ENCODE measurements at places on chromosomes 6 and 20. TPM values are rescaled to one million over a fixed set of nuclear protein-coding genes. Genes with fewer than 3 reads are reported as not detected.

The TRAPPC3L gene
- 0.53 TPM for polyA plus RNA-seq

The LGSN gene
- polyA plus RNA-seq: 1.4 TPM

The UBE2C gene
- 84.4 TPM for polyA plus RNA-seq

The BNIP5 gene
- 0.17 TPM for polyA plus RNA-seq

DNA sequence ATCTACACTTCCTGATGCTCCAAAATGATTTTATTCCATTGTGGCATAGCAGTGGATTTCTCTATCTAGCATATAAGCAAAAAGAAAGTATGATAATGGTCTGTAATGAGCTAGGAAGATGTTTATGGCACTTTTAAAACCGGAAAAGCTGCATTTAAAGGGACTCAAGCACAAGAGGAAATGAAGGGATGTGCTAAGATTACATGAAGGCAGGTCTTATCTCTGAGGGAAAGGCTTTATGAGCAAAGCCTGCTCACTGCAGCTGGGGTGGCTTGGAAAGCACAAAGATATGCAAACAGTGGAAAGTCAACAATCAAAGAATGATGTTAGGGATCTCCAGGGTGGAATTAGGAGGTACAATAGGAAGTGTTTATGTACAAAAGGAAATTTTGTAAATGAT is 138.2 kb downstream of the TENT5A start:
- DNase-seq: no peak

DNA sequence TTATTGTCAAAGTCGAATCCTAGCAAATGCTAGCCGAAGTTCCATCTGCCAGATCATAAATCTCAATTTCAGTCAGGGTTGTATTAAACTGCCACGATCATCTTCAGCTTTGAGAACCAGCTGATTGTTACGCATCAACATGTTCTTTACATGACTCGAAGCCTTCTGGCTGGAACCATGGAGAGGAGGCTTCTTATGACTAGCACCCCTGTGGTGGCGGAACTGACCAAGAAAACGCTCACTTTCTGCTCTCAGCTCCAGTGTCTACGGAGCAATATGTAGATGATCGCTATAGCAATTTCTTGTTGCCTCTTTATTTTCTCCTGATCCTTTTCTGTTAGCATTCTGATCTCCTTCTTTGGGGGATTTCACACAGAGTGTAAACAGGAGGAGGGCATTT is 479.4 kb upstream of the SLC35B3 start:
- DNase-seq: no peak

DNA sequence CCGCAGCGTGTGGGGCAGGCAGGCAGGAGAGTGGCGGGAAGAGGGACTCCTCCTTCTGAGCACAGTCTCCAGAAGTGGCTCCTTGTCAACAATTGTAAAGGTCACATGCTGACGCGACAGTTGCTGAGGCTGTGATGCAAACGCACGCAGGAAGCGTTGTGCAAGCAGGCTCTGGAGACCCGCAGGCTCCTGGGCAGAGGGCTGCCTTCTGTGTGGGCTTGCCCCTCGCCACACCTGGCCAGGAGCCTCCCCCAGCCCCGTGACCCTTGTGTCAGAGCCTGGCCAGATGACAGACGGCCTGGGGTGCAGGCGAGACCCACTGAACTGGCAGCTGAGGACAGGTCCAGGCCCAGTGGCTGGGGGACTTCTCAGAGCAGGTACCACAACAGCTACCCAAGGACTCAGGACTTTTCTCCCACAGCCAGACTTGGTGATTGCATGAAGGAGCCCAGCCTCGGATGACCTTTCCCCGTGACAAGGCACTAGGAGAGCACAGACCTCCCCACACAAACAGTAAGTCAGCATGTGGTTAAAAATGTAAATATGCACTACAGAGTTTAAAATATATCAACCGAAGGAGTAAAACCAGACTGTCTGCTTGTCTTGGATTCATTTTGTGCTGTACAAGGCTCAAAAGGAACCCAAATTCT is 222.1 kb upstream of the RREB1 start:
- no peak for DNase-seq

DNA sequence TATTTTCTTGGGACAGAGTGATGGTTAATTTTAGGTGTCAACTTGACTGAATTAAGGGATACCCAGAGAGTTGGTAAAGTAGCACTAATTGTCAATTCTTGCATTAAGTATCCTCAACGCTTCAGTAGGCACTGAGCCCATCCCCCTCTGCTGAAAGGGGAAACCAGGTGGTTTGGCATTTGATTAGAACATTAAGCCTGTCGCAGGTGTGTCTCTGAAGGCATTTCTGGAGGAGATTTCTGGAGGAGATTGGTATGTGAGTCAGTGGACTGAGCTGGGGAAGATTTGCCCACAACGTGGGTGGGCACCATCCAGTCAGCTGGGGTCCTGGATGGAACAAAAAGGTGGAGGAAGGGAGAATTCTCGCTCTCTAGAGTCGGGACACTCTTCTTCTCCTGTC is 119.8 kb downstream of the RFX6 start:
- no peak for DNase-seq

DNA sequence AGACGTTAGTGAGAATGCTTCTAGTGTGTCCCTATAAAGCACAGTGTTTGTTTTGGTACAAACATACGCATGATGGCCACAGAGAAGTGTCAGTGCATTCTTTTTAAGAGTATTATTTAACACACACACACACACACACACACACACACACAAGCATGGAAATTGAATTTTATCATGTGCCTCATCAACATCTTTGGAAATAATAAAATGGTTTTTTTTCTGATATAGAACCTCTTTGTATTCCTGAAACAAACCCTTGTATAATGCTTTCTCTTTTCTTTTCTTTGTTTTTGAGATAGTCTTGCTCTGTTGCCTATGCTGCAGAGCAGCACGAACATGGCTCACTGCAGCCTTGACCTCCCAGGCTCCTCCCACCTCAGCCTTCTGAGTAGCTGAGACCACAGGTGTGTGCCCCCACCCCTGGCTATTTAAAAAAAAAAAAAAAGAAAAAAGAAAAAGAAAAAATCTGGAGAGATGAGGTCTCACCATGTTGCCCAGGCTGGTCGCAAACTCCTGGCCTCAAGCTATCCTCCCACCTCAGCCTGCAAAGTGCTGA is 116.2 kb upstream of the SYNDIG1 start:
- DNase-seq: no peak

- no peak for DNase-seq
Measured at GRCh38 chr6:98880486-98880885, 46.1 kb downstream of the POU3F2 start.

DNA sequence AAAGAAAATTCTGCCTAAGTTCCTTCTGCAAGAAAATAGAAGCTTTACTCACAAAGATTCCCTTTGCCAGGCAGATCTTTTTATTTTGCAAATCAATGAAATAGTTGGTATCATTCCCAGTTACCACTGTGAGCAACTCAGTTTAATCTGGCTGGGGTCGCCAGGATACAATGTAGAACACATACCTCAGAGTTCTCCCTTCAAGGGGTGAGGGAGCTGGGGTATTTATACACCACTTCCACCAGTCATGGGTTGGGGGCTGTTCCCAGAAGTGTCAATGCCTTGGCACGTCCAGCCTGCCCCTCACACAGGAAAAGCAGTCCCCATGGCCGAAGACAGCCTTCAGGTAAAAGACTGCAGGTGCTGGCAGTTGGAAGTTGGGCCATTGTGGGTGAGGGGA is 86.2 kb downstream of the SLC24A3 start:
- DNase-seq: no peak

- DNase-seq: no peak
Measured at GRCh38 chr20:23061734-23062561, 12.5 kb upstream of the THBD start.

GRCh38 chr6:21739838-21740237 is 146.3 kb downstream of the SOX4 start:
- DNase-seq: no peak

DNA sequence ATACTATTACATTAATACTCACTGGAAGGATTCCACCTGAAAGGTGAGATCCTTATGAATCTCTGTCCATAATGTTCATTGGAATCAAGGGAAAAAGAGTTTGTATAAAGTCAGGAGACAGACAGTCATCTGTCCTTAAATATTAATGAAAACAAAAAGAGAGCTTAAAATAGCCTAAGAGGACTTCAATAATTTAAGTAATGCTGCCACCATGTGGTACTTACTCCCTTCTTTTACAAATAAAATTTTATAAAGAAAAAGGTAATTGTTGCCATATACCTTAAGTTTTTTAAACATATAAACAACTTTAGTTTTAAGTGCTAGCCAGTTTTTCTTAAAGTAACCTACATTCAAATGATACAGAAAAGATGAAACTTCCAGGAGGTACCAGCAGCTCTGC is 5.1 kb downstream of the BLOC1S5 start:
- DNase-seq: no peak

DNA sequence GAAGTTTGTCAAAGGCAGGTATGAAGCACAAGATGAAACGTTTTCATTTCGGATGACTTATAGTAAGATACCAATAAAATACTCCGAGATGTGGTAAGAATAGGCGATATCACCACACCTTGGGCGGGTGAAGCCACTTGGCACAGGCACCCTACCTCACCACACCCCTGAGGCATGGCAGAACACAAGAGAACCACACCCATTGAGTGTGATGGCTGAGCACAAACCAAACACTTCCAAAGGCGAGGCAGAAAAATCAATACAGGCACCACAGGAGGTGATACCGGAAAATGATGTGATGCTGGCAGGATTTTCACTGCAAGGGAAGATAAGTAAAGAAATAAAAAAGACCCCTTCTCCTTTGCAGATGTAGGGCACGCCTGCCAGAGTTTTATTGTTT is 332.9 kb upstream of the PRDM1 start:
- DNase-seq: no peak

DNA sequence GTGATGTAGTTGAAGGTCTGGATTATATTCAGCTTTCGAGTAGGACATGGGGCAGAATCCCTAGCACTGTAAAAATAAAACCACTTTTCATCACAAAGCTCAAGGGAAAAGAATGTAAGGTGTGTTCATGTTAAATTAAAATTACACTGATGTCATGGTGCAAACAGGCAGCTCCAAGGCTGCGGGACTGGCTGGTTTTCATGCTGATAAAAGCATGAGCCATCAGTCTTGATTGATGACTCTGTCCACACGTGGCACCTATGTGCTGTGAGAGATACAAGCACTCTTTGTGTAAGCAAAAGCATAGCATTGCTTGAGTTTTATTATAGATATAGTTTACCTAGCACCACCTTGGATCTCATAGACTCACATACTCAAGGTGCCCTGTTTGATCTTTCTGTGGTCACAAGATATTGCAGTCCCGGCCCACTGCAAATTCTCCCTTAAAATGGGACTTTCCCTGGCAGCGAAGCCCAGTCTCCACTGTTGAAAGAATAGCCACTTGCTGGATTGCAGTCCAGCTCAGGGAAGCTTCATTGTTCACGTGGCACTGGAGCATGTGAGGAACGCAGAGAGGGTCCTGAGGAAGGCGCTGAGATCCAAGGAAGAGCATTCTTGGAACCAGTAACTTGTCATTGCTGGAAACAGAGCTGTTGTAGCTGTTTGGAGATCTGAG is 90.6 kb downstream of the TIAM2 start:
- DNase-seq: no peak

GRCh38 chr6:86031713-86032112 is 389.0 kb upstream of the SYNCRIP start:
- no peak for DNase-seq

- DNase-seq: peak; percentile 18
Measured at GRCh38 chr6:152338335-152339125, 298.6 kb downstream of the SYNE1 start.

Measured in left kidney (tissue), 8 donors.